ENCODE measurements at places on chromosomes 6 and 20. TPM values are rescaled to one million over a fixed set of nuclear protein-coding genes. Genes with fewer than 3 reads are reported as not detected.
A peak's percentile ranks its signal among the peaks of the same experiment; 100 is the strongest.

DNA sequence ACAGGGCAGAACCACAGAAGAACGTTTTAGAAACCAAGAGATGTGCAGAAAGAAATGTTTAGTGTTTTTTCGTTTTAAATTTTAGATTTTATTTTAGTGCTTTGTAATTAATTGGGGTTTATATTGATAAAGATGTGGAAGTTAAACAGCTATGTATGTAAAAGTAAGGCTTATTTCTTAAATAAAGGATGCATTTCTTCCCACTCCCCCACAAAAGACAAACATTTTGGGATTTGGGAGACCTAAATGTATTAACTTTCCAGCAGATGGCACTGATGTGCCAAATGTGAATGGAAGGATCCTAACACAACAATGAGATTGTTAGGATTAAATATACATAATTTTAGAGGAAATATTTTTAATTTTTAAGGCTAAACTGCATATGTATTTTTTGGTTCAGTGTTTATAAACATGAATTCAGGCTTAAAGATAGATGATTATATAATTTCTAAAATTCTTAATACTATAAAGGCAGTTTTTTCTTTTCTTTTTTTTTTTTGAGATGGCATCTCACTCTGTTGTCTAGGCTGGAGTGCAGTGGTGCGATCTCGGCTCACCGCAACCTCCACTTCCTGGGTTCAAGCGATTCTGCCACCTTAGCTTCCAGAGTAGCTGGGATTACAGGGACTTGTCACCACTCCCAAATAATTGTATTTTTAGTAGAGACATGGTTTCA is 12.0 kb downstream of the PFDN4 start:
- DNase-seq = peak; percentile 39

GRCh38 chr6:45350186-45350710 is 22.1 kb downstream of the RUNX2 start:
- peak; percentile 21 for DNase-seq

- no peak for DNase-seq
Measured at GRCh38 chr20:661474-662270, 8.7 kb upstream of the SRXN1 start.

GRCh38 chr6:22598339-22598738 is 29.0 kb downstream of the HDGFL1 start:
- no peak for DNase-seq

DNA sequence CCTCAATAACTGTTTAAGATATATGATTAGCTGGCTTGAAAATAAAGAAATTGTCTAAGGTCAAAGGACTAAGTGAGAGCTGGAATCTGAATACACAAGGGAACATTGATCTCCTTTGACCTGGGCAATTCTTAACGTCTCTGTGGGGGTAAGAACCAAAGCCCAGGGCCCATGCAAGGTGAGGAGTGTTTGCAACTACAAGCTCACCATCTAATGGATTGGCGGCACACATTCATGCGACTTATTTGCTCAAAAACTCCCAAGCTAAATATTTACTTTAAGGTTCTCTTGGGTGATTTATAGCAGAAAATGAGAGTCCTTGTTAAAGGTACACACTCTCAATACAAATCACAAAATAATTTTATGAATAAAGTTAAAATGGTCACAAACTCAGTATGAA is 392.0 kb upstream of the FLRT3 start:
- DNase-seq = no peak

DNA sequence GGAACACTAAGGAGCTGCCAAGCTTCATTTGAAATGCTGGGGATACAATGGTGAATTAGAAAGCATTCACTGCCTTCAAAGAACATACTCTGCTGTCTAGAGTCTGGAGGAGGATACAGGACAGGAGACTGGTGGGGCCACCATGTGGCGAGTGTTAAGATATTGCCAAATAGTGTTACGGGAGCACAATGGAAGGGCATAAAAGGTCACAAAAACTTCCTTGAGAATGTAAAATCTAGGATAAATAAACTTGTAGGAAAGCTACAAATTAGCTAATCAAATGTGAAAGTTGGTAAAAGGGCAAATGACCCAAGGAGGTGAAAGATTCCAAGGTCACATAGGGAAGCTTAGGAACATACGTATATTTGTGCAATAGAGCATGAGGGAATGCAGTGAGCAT is 271.7 kb downstream of the RFPL4B start:
- peak; percentile 26 for DNase-seq

PSORS1C2 gene
- polyA plus RNA-seq = not detected

PACRG gene
- polyA plus RNA-seq = 0.30 TPM

TINAG gene
- not detected for polyA plus RNA-seq

COL19A1 gene
- polyA plus RNA-seq = not detected

PAK5 gene
- polyA plus RNA-seq = not detected

Data from fibroblast of lung (primary cell).